D721Med (cell line): ENCODE measurements at places on chromosomes 13 and 19.

- no peak for DNase-seq
Measured at GRCh38 chr19:30226464-30227011, 145.6 kb upstream of the ZNF536 start.

- DNase-seq, result no peak
Measured at GRCh38 chr13:104534847-104535246, 1468.6 kb upstream of the SLC10A2 start.

DNA sequence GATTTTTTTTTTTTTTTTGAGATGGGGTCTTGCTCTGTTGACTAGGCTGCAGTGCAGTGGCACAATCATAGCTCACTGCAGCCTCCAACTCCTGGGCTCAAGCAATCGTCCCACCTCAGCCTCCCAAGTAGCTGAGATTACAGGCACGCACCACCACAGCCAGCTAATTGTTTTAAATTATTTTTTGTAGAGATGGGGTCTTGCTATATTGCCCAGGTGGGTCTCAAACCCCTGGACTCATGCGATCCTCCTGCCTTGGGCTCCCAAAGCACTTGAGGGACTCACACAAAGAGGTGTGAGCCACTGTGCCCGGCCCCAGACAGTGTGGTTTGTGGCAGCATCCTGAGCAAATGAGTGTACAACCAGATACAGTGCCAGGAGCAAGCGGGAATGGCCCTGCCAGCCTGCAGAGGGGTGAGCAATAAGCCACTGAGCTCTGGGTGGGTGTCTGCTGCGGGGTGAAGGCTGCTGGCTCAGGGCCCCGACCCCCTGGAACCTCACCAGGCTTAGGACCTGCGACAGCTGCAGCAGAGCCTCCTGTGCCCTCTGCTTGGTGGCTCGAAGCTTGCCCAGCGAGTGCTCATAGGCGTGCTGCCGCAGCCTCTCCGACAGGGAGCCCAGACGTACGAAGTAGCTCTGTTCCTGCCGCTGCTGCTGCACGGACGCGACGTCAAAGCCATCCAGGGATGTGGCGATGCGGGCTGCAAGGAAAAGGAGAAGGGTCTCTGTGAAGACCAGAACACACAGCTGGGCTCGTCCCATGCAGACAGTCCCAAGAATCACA lies 15.9 kb upstream of the TICAM1 start:
- DNase-seq, result no peak

DNA sequence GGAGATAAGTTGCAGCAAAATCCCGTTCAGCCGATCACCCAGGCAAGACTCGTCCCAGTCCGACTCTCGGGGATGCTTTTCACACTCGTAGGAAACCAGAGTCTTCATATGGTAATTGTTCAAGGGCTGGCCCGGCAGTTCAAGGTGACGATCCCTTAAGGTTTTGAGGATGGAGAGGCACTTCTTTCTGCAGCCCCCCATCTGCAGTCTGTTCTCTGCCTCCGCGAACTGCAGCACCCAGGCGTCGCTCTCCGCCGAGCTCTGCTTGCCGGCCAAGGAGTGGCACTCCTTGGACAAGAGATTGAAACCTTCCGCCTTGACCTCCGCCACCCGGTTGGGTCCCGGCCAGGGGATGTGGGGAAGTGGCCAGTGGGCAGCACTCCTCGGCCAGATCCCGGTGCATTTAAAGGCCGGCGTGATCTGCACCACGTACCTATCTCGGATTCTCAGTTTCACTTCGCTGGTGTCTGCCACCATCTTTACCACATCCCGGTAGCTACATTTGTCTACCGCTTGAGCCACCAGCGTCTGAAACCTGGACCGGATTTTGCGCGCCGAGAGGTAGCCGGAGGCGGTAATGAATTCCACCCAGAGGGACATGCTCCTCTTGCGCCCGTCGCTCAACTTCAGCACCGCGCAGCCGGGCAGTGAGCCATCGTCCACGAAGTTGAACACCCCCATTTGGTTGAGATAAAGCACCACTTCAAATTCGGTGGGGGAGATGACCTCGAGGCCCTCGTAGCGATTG lies 1.1 kb downstream of the MAB21L1 start:
- no peak for DNase-seq

- DNase-seq, result no peak
Measured at GRCh38 chr13:109154966-109155761, 525.8 kb downstream of the MYO16 start.

- DNase-seq, result no peak
Measured at GRCh38 chr13:48977973-48978372, 2.3 kb downstream of the FNDC3A start.

GRCh38 chr19:48502350-48503018 lies 9.2 kb downstream of the LMTK3 start:
- no peak for DNase-seq

GRCh38 chr19:33203529-33203928 lies 9.4 kb downstream of the LRP3 start:
- no peak for DNase-seq

GRCh38 chr13:91025442-91025841 lies 322.0 kb upstream of the MIR17HG start:
- no peak for DNase-seq

GRCh38 chr13:32666990-32667571 lies 80.8 kb downstream of the PDS5B start:
- no peak for DNase-seq

DNA sequence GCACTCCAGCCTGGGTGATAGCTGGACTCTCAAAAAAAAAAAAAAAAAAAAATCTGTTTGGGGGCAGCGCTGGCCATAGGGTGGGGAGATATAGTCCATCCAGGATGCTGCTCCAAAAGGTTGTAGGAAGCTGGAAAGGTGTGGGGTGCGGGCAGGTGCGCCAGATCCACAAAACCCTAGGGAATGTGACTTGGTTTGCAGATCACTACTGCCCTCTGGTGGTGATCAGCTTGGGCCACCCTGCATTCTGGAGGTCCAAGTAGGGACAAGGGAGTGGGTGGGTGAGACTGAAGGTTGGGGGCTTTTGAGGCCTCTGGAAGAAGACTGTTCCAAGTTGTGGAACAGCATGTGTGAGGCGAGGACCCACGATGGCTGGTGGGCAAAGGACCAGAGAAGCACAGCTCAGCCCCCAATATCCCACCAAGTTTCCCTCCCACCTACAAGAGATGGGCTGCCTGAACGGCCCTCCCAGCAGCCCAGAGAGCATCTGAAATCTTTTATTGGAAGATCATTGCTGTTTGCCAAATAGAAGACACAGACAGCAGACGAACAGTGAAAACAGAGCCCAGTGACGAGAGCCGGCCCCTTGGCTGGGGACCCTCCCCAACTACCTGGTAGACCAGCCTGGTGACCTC lies 10.4 kb upstream of the TYK2 start:
- DNase-seq, result no peak

DNA sequence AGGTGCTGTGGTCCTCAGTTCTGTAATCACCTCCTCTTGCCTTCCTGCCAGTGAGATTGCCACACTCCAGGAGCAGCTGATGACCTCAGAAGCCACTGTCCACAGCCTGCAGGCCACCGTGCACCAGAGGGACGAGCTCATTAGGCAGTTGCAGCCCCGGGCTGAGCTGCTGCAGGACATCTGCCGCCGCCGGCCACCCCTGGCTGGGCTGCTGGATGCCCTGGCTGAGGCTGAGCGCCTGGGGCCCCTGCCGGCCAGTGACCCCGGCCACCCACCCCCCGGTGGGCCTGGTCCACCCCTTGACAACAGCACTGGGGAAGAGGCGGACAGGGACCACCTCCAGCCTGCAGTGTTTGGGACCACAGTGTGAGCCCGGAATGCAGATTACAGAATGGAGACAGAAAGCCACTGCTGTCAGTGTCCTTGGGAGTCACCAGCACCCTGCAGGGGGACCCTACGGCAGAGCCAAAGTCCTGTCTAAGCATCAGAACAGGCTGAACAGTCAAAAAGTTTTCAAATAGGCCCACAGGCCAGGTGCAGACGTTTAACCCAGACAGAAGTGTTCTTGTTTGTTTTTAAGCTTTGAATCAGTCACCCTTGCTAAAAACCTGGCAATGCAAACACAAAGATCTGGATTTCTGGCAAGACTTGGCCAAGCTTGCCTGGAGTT lies 4.2 kb downstream of the VMAC start:
- no peak for DNase-seq

GRCh38 chr19:10809651-10810285 lies 26.2 kb downstream of the TMED1 start:
- no peak for DNase-seq

DNA sequence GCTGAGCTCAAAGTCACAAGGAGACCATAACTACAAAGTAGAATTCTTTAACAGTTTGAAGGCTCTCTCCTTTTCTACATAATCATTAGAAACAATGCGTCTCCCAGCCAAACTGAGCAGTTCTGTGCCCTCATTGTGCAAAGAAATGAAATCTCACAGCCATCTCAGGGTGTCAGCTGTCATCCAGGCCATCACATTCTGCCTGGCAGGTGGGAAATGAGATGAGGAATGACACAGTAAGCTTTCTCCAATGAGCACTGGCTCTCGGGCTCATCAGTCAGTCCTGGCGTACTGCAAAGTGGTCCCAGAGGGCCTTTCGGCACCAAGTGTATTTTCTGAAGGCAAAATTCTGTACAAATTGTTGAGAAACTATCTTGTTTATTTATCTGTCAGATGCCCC lies 306.5 kb downstream of the KCTD12 start:
- no peak for DNase-seq

GRCh38 chr19:31353833-31354232 lies 4.6 kb upstream of the TSHZ3 start:
- no peak for DNase-seq

GRCh38 chr13:49395451-49395865 lies 48.4 kb downstream of the CAB39L start:
- no peak for DNase-seq

- no peak for DNase-seq
Measured at GRCh38 chr13:40158218-40158617, 502.8 kb downstream of the COG6 start.

DNA sequence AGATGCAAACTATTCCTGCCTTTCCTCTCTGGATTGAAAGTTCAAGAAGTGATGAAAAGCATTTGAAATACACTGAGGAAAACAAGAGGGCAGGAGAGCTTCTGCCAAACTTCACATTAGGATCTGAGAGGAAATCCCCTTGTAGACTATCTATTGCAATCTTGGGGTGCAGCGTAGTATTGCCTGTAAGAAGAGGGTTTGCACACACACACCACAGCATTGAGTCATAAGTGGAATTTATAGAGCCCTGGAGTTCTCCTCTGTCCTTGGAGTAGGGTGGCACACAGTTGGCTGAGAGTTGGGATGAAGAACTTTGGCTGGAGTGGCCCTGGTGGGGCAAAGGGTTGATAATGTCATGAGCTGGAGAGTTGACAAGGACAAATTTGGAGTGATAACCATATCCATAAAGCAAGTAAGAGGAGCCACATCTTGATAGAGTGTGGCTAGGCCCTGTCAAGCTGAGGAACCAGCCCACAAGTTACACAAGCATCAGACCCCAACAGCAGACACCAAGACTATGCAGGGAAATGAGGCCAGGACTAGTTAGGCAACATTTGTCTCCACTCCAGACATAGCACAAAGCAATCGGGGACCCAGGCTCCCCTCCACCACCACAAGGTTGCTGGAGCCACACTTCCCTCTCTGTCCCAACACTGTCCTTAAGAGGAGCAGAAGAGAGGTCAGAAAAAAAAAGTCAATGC lies 520.9 kb downstream of the KLF5 start:
- DNase-seq, result no peak

DNA sequence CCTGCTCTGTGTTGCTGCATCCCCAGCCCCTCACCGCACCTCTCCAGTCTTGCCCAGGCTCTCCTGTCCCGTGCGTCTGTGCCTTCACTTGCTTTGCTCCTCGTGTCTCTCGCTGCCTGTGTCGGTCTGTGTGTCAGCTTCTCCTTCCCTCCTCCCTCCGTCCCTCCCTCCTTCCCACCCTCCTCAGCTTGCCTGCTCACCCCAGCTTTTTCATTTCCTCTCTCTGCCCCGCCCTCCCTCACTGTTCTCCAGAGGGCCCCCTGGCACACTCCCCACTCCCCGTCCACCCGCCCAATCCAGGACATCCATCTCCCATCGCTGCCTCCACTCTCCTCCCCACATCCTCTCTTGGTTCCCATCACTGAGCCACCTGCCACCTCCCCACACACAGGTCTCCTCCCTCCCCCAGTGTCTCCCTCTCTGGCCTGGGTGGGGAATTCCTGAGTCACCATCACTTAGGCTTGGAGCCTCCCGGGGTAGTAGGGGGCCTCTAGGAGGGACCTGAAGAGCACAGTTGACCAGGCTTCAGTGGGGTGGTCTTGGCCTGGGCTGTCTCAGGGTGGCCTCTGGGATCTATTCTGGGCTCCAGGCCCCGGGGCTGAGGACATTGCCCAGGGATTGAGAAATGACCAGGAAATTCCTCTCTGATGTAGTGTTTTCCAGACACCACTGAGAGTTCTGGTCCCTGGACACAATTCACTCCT lies at the start of gene PTGIR:
PTGIR (minus strand) TSS at position 132 of the 704 bp plus-strand sequence. CDS start 864 bp downstream, outside the sequence.
- DNase-seq, result no peak

DNA sequence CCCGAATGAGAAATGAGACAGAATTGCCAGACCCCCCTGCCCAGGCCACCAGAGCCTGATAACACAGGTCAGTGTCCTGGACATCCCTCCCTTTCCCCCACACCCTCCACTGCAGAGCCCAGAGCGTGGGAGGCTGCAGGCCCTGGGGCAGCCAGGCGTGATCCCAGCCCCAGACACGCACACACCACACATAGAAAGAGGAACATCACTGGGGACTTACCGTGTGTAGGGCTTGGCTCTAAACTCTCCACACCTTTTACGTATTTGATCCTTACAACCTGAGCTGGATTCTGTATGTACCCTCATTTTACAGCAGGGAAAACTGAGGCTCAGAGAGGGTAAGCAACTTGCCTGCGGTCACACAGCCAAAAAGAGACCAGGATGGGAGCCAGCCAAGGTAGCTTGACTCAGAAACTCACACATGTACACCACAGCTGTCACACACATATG lies 334 bp upstream of the ANGPTL6 start:
- peak; percentile 4 for DNase-seq

GRCh38 chr19:35796645-35797542 lies 15.8 kb downstream of the PRODH2 start:
- no peak for DNase-seq

GRCh38 chr19:4096049-4096892 lies 27.7 kb downstream of the MAP2K2 start:
- no peak for DNase-seq

DNA sequence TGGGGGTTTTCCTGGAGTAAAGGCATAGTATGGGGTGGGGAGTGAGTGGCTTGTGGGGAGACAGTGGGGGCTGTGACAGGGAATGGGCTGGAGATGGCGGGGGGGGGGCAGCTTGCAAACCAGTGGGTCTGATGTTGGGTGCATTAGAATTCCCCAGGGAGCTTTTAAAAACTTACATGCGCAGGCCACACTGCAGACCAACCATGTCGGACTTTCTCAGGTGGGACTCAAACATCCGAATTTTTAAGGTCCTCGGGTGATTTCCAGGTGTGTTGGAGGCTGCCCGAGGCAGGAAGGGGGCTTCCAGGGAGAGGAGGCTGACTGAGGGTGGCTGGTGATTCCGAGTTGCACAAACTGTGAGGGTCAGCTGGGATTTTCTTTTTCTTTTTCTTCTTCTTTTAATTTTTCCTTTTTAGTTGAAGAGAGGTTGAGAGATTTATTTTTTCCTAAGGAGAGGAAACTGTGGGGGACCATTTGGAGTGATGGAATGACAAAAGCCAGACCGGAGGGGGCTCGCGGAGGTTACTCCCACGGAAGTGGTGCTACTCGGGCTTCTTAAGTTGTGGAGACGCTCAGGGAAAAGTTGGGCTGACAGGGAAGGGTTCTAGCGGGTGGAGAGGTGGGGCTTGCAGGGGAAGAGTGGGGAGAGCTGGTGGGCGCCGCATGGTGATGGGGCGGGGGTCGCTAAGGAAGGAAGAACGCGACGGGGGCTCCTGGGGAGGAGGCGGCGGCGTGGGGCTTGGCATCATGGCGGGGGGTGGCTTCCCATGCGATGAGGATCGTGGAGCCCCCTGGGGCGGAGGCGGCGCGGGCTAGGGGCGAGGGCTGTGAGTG lies 997 bp upstream of the CACNG8 start:
- no peak for DNase-seq
